Pulmonary artery endothelial cell (primary cell): ENCODE measurements at places on chromosomes 3 and 15.

DNA sequence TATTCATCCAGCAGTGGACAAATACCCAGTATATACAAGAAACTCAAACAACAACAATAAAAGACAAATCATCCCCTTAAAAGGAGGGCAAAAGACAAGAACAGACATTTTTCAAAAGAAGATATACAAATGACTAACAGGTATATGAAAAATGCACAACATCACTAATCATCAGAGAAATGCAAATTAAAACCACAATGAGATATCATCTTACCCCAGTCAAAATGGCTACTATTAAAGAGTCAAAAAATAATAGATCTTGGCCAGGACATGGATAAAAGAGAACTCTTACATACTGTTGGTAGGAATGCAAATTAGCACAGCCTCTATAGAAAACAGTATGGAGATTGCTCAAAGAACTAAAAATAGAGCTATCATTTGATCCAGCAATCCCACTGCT lies 16.9 kb downstream of the DHX36 start:
- DNase-seq, result no peak

DNA sequence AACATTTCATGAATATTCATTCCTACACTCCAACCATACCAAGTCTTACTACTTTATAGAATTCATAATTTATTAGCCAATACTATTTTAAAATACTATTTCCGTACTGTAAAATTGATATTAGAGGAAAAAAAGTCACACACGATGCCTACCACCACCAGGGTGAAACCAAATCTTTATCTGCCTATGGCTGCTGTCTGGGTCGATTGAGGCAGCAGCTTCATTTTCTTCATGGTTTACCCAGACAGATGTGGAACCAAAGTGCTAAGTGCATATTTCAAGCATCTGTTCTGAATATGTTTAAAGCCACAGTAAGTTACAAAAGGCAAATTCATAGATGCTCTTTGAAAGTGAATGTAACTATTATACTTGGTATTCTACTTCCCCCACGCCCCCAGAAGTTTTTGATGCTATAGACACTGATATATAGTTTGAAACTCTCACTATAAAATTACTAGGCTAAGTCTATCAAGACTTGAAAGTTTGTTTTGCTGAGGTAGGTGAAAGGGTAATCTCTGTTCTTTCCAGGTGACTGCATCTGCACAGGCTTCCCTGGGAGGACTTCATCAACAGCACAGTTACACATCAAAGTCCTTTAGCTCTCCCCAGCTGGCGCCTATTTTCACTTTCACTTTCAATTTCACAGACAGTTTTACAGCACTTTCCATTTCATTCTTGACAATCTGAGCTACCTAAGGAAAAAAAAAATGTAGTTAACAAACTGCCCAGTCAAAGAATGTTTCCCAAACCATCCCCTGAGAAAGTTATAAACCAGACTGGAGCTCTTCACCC lies 113.9 kb downstream of the POLQ start:
- DNase-seq, result peak; percentile 5

GRCh38 chr3:55247666-55248065 lies 239.4 kb downstream of the WNT5A start:
- DNase-seq, result no peak

GRCh38 chr3:196920733-196921132 lies 21.6 kb downstream of the NCBP2 start:
- no peak for DNase-seq

DNA sequence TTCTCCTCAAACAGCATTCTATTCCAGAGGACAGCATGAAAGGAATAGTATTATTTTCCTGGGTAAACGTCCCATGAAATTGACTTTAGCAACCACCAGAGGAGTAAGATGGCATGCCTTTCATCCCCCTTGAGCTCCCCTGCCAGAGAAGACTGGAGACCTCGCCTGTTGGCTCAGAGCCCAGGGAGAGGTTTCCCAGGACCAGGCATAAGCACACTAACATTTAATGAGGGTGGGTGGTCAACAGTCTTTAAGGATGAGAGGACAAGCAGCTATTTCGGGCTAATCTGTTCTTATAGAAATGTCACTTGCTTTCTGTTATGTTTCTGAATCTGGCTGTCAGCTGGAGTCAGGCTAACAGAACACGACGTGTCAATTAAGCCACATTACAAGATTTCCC lies 390.5 kb downstream of the GABRG3 start:
- DNase-seq, result no peak

DNA sequence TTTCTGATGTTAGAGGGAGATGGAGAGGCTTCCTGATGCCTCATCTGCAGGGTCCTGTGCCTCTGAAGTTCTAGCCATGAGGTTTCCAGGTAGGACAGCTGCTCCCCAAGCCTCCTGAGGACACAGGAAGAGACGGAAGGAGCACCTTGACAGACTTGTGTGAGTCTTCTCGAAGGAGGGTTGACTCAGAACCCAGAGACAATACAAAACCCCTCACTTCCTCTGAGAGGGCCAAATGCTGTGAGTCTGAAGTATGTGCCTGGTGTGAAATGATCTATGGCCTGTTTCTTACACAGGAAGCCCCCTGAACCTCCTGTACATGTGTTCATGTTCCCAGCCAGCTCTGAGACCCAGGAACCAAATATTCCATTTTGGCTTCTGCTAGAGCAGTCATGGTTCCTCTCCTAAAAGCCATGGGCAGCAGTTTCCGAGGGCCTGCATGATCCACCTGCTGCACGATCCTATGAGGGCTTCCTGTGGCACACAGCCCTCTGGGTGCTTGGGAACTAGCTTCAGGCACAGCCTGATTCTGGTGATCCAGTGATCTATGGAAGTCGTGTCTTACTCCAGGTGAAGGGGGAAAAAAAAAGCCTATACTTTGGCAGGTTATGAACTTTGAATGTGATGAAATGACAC lies 62.2 kb downstream of the AAGAB start:
- DNase-seq, result no peak

GRCh38 chr15:89004726-89005030 lies 83.6 kb upstream of the ABHD2 start:
- DNase-seq, result no peak

- peak; percentile 7 for DNase-seq
Measured at GRCh38 chr15:91049378-91050127, 27.2 kb upstream of the VPS33B start.

DNA sequence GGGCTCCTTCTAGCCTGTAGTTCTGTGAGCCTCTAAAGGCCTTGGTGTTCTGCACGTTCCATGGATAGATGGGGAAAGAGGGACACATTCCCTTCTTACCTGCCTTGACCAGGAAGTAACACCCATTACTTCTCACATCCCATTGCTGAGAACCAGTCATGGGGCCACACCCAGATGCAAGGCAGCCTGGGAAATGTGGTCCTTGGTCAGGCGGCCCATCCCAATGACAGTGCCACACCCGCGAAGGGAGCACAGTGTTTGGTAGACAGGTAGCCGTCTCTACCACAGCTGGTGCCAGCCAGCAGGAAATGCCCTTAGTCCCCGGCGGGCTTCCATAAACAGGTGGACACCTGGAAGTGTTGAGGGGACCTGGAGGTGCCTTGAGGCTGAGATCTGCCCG lies 23.2 kb upstream of the LCTL start:
- DNase-seq, result no peak

DNA sequence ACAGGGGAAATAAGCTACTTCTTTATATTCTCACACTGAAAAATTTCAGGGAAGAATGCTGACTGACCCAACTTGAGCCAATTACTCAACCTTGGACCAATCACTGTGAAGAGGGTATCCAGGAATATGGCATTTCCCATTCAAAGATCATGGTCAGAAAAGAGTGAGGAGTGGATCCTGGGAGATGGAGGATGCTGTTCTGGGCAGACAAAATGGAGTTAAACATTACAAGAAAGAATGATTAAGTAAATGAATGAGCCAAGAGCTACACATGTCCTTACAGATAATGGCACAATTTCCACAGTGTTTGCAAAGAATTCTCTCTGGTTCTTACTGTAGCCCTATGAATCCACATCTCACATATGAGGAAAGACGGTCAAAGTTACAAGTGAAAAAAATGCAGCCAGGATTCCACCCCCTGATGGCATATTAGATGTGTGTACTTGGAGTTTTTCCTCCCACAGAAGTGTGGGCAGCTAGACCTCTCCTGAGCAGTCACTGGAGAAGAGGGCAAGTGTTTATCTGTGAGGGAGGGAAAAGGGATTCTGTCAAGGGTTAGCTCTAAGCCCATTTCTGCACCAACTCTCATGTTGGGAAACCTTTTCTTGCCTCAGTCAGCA lies 33.8 kb downstream of the AMOTL2 start:
- DNase-seq, result no peak

- DNase-seq, result no peak
Measured at GRCh38 chr15:50100486-50100885, 18.5 kb downstream of the ATP8B4 start.

DNA sequence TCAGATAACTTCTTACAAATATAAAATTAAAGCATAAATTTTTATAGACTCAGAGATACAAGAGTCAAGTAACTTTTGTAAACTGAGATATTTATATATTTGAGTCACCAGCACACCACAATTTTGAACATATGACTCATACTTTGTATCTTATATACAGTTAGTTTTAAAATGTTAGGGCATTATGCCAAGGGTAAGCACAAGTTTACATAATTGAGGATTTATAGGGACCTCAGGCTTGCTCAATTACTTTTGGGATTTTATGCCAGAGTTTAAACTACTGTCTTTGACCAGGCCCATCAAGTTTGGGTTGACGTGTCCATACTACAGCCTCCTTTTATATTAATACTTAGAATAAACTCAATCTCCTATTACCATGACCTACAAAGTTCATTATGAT lies 7.4 kb upstream of the FGF7 start:
- DNase-seq, result no peak

DNA sequence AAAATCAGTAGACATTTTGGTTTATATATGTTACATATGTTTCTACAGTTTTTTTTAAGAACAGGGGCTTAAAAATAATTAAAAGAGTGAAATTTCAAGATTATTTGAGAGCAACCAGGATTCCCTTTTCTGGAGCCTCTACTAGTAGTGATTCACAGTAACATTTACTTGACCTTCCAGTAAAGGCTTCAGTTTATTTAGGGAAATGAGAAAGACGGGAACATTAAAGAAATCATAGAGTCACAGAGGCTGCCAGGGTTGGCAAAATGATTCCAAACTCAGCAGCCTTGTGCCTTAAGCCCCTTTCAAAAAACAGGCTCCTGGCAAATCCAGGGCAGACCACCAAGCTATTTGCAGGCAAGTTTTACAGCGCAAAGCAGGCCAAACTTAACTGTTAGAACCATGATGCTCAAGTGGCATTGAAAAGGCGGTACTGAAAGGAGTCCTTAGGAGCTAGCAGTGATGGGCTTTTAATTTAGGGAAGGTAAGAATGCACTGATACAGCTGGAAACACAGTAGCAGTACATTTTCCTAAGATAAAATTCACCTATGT lies 201.1 kb upstream of the ADAMTS9 start:
- no peak for DNase-seq

GRCh38 chr3:146407956-146408355 lies 61.4 kb downstream of the PLSCR2 start:
- DNase-seq, result no peak

GRCh38 chr3:179949869-179950268 lies 86.9 kb downstream of the PEX5L start:
- DNase-seq, result no peak

DNA sequence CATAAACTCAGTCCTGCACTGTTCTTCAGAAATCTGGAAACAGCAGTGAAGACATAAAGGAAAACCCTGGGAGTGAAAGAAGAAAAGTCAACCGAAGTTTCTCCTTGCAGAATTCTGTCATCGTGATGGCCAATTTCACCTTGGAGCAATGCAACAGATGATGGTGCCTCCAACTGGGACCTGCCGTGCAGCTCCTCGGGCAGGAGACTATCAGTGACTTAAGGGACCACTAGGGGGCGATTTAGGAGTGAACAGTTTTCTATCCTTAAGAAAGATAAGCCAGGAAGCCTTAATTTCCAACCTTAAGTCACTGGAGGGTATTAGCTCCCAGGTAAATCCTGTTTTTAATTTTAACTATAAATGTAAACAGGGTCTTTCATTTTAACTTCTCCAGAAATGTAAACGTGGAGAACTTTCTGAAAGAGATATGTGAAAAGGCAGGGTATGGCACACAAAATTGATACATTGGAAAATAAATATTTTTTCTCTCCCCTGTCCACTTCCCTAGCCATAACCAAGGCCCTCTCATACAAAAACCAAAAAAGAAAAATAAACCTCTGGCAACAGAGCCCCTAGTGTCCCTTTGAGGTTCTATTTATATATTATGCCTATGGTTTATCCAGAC lies 116.3 kb downstream of the PDZRN3 start:
- DNase-seq, result no peak

DNA sequence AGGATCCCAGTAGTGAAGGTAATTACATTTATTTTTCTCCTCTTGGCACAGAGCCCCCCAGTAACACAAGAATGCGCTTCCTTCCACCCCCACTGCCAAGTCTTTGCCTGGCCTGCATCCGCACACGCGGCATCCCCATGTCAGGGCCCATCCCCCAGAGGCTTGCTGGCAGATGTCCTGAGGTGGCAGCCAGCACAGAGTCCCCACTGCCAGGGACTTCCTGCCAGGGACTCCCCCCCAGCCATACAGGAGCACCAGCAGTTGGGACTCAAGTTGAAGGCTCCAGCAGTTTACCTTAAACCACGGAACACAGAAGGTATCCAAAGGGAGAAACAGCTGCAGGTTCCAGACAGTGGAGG lies 41.0 kb downstream of the MEGF11 start:
- DNase-seq, result no peak

- no peak for DNase-seq
Measured at GRCh38 chr3:156160647-156161046, 40.3 kb downstream of the KCNAB1 start.

DNA sequence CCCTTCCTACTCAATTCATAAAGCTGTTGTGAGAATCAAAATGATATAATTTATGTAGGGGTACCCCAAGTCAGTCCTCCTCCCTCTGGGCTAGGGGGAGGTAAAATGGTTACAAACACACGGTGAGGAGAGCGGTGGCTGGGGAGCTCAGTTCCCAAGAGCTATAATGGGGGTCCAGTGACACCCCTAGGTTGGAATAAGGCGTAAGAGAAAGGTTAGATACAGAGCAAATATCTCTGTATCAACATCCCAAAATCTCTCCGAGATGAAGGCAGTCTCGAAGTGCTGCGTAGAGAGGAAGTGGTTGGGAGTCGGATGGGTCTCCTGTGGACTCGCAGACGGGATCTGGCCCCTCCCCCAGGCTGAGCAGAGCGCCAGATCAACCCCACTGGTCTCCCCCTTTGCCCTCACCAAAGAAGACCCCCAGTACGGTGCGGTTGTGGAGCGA lies 1.8 kb downstream of the DUOX2 start:
- no peak for DNase-seq

- no peak for DNase-seq
Measured at GRCh38 chr15:94743668-94744067, 512.3 kb downstream of the MCTP2 start.

DNA sequence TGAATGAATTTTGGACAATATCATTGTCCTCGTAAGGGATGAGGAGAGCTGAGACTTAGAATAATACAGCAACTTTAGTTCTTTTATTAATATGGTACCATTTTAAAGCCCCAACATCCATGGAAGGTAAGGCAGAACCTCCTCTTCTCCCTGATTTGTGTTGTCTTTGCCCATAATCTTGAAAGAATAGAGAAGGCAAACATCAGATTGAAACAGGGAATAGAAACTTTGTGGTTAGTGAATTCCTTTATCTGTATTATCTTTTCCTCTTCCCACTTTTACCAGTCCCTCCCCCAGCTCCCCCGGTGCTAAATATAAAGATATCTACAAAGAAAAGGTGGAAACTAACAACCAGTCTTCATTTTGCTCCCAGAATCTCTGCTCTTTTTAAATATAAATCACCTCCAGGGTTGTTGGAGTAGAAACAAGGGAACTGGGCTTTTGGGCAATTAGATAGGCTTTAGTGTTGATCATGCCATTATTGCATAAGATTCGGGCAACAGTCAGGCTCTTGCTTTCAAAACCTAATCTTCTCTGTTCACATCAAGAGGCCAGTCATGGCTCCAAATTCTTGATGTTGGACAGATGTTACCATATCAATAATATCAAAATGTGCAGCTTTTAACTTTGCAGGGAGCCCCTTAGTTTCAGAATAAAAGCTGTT lies 32.5 kb downstream of the ITPR1 start:
- no peak for DNase-seq
